Activated CD4-positive, alpha-beta memory T cell treated with anti-CD3 and anti-CD28 coated beads, Interleukin-2, amount 10 ng/mL, durations not matched to agents 7 days and 5 days (primary cell): ENCODE measurements at places on chromosomes 5 and 9. TPM values are rescaled to one million over a fixed set of nuclear protein-coding genes. Genes with fewer than 3 reads are reported as not detected.

WDR70 gene
- total RNA-seq = 26.9 TPM

SPACA9 gene
- 3.6 TPM for total RNA-seq

CDH12 gene
- not detected for total RNA-seq

PCDHGA11 gene
- total RNA-seq = not detected
